Stimulated activated CD8-positive, alpha-beta memory T cell treated with anti-CD3 and anti-CD28 coated beads, Interleukin-2, amount 100 ng/mL, for 48 hours (primary cell): ENCODE measurements at places on chromosomes 12 and 14.

DNA sequence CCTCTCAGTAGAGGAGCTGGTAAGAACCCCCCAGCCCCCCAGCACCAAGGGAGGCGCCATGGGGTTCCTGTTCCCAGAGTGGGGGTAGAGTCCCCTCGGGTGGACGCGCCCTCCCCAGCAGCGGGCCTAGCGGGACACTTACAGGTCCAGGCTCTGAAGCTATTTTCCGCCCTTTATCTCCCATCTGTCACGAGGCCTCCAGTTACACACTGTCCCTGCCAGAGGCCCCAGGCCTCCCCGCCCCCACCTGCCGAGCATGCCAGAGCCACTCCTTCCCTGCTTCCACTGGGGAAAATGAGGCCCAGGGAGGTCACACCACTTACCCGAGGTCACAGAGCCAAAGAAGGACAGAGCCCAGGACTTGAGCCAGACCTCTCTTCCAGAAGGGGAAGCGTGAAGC, 3.1 kb downstream of the C14orf180 start:
- no peak for DNase-seq

DNA sequence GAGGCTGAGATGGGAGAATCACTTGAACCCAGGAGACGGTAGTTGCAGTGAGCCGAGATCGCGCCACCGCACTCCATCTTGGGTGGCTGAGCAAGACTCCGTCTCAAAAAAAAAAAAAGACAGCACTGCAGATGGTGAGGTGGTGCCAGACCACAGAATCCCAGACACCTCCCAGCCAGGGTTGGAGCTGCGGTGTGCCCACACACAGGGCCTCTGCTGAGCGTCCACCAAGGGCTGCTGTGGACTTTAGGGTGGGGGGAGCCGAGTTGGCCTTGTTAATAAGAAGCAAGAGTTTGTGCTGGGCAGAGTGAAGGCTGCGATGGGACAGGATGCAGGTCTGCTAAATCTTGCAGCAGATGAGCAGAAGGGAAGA, 14.2 kb downstream of the KMT5A start:
- no peak for DNase-seq

- DNase-seq, result no peak
These were observed 618.7 kb downstream of the VRK1 start for GRCh38 chr14:97415907-97416306.

DNA sequence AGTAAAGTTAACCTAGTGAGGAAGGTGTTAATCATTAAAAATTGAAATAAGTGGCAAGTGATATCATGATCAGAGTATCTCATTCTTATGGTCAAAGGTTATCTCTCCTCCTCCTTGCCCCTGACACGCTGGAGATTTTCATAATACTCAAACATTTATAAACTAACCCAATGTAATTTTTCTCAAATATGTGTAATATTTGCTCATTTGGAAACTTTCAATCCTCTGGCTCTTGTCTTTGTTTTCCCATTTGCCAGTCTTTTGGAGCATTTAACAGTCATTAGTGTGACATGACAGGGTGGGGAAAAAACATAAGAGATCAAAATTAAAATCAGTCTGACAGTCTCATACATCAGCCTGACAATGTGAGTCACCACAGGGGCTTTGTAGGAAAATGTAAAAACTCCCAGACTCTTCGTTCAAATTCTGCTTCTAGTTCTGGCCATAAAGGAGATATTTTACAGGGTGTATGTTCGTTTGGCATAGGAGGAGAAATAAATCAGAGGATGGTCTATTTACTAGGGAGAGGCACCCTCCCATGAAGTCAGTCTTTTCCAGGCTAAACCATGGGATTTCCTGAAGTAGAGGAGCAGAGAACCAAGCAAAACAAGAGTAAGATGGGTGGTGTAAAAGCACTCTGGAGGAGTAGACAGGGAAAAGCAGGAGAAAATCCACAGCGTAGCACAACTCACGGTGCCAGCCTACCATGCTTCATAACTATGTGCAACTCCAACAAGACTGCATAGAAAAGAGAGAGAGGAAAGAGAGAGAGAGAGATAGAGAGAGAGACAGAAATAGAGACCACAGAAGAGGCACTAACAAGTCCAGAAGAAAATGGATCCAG, 369.2 kb upstream of the PDE3A start:
- DNase-seq, result no peak

- DNase-seq, result no peak
These were observed 17.8 kb upstream of the BCL7A start for GRCh38 chr12:122003651-122004611.

GRCh38 chr14:69814397-69814796, 17.4 kb upstream of the SLC10A1 start:
- DNase-seq, result no peak

- DNase-seq, result no peak
These were observed 454.8 kb downstream of the TMTC2 start for GRCh38 chr12:83141460-83141994.

DNA sequence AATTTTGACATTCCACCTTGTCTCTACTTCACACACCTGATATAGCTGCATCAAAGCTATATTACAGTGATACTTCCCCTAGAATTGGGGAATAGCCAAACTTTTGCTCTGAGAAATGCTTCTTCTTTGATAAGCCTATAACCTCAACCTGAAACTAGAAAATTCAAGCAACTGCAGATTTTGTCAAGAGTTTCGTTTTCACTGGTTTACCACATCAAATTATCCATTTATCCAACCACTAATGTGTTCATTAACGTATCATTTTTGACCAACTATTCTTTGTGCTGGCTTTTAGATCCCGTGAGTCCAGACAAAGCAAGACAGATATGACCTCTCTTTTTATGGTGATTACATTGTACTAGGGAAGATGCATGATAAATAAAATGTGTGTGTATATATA, 13.5 kb upstream of the TAS2R46 start:
- DNase-seq, result no peak

DNA sequence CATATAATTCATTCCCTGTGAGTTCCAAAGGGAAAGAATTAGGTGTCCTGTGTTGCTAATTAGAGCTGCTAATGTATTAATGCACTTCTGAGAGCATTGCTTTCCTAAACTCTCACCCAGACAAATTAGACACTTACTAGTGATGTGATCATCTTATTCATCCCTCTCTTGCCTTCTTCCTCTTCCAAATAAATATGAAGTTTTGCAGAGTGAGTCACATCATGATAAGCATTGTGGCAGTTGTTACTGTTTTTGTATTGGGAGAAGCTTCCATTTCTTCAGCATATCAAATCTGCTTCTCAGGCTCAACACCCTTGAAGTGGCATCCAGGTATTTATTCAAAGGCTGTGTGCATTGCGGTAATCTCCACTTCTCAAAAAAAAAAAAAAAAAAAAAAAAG, 37.3 kb upstream of the E2F7 start:
- DNase-seq, result no peak

GRCh38 chr14:81162941-81163340, 57.8 kb downstream of the GTF2A1 start:
- no peak for DNase-seq

GRCh38 chr14:60653701-60654161, 4.5 kb upstream of the SIX1 start:
- no peak for DNase-seq

GRCh38 chr14:24063263-24063836, 8.0 kb upstream of the CPNE6 start:
- DNase-seq, result no peak

DNA sequence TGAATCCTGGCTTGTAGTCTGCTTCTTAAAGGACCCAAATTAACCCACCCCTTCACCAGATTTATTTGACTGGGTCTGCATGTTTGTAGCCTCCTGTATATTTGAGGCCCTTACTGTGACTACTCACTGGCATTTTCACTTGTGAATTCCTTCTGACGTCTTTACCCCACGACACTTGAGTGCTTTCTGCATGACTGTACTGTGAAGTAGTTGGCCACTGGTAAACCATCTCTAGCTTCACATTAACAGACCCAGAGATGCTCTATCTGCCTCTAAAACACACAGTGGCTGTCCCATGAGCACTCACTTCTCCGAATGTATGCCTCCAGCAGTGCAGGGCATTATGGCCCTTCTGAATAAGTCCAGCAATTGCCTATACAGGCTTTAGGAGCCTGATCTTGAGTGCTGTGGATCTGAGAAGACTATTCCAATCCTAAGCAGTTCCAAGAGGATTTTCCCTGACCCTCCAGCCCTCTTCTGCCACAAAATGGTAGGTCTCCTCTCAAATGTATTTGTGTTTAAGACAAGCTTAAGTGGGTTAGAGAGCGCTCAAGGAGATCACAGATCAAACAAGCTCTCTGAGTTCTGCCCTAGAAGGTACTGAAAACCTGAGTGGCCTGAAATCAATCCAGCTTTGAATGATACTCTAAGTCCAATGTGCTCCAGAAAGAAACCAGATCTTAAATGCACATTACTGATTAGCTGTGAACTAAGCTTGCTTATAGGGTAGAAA, 534.7 kb downstream of the RPS29 start:
- DNase-seq, result no peak

GRCh38 chr12:11652351-11653040, 3.0 kb downstream of the ETV6 start:
- DNase-seq, result peak; percentile 3

DNA sequence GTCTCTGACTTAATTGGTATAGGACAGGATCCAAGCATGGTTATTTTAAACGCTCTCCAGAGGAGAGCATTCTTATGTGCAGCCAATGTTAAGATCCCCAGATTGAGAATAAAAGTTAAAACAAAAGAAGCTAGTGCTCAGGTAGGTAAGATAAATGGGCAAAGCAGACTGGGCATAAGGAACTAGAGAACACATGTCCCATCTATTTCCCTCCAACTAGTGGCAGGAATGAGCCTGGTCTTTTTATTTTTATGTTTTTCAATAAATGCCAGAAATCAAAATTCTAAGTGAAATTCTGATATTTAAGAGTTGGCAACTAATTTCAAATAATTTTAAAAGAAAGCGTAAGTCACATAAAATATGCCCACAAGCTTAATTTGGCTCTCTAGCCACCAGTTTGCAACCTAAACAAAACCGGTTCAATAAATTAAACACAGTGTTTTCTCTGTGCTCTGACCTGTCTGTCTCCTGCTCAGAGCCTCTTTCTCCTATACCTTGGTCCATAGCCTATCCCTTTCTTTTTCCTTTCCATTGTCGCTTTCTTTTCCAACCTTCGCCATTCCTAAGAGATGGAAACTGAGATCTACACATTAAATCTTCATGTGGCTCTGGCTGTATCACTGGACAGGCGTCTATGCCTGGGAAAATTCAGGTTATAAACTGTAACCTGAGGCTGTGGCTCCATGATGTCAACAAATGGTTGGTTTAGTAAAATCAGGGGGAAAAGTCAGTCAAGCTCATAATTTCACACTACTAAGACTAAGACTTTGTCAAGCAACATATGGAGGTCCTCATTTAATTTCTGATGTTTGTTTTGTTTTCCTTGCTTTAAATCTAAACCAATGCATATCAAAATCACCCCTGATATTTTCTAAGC, 5.5 kb downstream of the SLC38A1 start:
- DNase-seq, result no peak

- DNase-seq, result no peak
These were observed 67.6 kb upstream of the AMN1 start for GRCh38 chr12:31796270-31796951.

DNA sequence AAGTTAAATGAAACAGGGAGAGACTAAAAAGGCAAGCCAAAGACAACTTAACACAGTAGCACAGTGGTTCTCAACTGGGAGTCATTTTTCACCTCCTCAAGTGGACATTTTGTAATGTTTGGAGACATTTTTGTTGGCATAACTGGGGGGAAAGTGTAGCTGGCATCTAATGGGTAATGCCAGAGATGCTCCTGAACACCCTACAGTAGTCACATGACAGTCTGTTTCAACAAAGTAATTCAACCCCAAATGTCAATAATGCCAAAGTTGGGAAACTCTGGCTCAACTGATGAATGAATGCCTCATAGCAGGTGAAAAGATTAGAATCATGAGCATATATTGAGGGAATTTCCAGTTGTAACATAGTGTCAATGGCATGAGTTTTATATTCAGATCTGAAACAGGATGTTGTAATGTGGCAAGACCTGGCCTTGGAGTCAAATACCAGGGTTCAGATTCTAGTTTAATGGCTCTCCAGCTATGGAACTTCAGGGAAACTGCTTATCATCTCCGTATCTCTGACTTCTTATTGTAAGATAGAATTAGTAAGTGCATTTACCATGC, 2.4 kb upstream of the OR4K5 start:
- no peak for DNase-seq

GRCh38 chr14:89033756-89034155, 209.3 kb downstream of the TTC8 start:
- no peak for DNase-seq

GRCh38 chr14:94079891-94080620, 946 bp downstream of the DDX24 start:
- no peak for DNase-seq
